ENCODE measurements at places on chromosomes 3 and 15.

- no peak for DNase-seq
Observed at GRCh38 chr3:195570344-195570743, 13.4 kb downstream of the APOD start.

DNA sequence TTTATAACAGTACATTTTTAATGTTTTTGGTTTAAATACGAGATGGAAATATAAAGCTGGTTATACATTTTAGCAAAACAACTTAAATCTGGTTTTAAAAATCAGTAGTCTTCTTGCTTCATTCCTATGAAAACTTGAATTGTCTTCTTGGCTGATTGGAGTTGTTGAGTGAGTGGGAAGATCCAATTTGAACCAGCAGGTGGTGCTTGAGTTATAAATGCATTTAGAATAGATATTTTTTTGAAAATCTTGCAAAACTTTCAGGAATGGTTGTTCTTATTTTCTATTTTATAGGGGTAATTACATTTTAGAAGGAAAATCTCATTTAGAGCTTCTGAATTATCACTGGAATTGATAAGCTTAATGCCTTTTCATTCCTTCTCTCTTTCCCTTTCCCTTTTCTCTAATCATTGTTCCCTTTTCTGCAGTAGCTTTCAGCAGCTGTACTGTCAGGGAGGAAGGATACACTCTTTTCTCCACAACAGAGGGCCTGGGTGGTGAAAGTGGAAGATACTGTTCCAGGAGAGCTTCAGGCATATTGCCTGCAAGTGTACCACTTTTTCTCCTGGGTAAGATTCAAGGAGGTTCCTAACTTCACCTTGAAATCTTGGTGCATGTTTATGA is 335.6 kb downstream of the NLGN1 start:
- DNase-seq, result no peak

GRCh38 chr15:85726454-85726853 is 68.3 kb downstream of the KLHL25 start:
- no peak for DNase-seq

DNA sequence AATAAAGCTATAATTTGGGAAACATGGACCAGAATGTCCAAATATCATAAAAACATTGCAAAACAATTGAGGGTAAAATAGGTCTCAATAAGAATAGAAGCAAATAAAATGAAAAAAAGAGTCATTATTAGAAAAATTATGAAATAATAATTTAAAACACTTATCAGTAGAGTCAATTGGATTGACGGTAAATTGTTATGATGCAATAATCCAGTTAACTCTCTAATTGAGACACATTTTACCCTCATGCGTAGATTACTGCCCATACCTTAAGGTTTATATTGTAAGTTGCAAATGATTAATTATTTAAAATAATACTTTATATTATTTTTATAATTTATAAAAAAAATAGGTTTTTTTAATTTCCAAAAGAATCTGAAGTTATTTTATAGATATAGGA is 73.4 kb upstream of the POU1F1 start:
- no peak for DNase-seq

DNA sequence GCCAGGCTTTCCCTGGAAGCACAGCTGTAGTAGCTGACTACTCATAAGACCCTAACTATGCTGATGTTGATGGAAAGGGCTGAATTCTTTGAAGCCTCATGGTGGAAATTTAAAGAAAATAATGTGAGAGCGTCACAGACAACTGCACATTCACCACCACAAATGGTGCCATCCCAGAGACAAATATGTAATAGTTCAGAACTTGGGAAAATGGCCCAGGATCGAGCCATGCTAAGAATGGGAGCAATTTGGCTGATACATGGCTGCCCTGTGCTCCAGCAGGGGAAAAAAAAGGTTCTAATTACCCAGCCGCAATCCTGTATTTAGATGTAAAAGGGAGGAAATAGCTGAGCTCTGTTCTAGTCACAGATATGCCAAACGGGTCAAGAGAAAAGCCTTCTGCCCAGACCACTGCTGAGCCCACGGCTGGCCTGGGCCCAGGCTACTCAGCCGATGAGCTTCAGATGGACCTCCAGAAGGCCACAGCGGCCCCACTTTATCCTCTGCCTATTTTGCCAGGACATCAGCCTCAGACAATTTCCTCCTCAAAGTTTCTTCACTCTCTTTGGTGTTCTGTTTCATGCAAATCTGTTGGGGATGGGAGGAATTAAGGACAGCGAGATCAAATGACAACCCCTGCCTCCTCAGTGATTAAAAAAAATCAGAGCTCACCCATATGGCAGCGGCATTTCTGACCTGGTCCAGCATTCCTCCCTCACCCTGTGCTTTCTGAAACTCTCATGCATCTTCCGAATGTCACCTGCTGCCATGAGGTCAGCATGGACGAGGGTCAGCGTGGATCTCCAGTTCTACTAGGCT is 54.5 kb upstream of the MEX3B start:
- DNase-seq, result peak; percentile 33

DNA sequence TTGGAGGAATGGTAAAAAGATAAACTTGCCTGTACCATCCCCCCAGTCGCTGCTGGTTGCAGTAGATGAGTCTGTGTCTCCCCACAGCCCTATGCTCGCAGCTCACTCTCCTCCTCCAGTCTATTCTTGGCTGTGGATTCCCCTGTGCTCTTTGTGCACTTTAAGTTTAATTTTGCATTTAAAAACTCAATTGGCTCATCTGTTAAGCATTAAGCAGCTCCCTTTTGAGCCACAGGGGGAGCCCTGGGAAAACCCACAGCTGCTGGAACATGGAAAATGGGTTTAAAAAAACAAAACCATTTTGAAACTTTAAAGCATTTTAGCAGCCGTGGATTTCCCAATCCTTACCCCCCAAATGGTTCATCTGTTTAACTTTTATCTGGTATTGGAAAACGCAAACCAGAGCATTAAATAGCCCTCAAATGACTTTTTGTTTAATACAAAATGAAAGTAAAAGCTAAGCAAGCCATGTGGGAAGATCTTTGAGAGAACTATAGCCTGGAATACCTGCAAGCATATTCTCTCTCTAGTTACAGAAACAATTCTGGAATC is 536.9 kb downstream of the ZIC1 start:
- DNase-seq, result no peak

All from NT2/D1 (cell line).